Brain (organoid and tissue), 16 donors: ENCODE measurements at places on chromosomes 1 and 21.

GRCh38 chr1:109847251-109847650 is 63.4 kb upstream of the CSF1 start:
- DNase-seq, result no peak

GRCh38 chr1:160570840-160571239 is 8.5 kb downstream of the CD84 start:
- DNase-seq, result no peak

- peak; percentile 66 for DNase-seq
Observed at GRCh38 chr1:204368996-204369726, 9.4 kb upstream of the PLEKHA6 start.

GRCh38 chr1:208921259-208921658 is 662.3 kb upstream of the CAMK1G start:
- DNase-seq, result no peak

GRCh38 chr1:213976665-213977485 is 10.9 kb upstream of the PROX1 start:
- DNase-seq, result no peak

GRCh38 chr1:203252678-203253077 is 23.2 kb upstream of the CHIT1 start:
- no peak for DNase-seq

DNA sequence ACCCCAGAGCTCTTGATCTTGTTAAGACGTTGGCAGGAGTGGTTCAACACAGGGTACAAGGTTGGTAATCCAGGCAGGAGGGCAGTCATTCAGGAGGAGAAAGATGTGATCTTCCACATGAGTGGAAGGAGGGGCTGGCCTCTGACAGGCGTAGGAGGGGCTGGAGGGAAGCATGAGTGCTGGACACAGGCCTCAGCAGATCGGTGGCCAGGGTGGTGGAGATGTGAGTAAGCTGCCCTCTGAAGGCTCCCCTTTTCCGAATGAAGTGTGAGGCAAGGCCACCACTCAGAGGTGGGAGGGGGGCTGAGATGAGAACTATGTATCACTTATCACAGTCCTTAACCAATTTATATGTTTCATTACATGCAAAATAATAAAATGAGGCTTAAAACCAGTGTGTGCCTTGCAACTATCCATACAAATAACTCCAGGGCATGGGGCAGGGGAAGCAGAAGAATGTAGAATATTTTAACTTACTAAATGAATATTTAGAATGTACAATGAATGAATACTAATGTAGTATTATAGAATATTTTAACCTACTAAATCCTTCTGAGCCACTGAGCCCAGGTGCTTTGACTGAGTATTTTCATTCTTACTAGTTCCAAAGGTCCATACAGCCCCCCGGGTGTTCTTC is 103.5 kb upstream of the TLR5 start:
- no peak for DNase-seq

DNA sequence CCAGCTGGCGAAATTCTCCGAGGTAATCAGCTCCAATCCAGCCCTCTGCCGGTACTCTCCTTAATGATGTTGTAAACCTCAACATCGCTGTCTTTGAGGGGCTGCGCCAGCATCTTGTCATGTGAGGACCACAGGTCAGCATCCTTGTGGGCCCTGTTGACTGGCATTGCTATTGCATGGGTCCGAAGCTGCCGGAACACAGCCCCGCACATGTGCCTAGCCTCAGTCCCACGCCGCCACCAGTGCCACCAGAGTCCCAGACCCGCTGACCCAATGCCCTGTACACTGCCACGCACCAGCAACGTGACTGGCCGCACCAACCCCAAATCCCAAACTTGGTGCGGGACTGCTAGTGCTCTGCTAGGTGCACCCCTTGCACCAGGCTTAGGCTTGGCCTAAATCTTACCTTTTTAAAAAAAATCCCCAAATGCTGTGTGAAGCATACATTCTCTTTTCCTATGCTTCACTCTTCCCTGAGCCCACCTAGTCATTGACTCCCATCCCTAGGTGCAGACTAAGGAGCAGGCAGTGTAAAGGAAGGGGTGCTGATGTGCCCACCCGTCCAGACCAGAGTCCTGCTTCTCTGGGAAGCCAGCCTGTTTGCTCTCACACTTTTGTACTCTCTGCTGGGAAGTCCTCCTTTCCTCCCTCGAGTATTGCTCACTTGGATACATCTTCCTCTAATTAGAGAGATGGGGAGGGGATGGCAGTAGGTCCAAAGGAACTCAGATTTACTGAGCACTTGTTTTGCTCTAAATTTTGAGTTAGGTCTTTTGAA is 81.9 kb upstream of the ARTN start:
- DNase-seq, result no peak
